ENCODE measurements at places on chromosomes 6 and 20.

GRCh38 chr6:31568537-31568961 lies 3.5 kb upstream of the LTA start:
- peak; percentile 81 for DNase-seq

- DNase-seq, result no peak
These were observed 9.1 kb downstream of the BCL2L1 start for GRCh38 chr20:31713312-31714273.

DNA sequence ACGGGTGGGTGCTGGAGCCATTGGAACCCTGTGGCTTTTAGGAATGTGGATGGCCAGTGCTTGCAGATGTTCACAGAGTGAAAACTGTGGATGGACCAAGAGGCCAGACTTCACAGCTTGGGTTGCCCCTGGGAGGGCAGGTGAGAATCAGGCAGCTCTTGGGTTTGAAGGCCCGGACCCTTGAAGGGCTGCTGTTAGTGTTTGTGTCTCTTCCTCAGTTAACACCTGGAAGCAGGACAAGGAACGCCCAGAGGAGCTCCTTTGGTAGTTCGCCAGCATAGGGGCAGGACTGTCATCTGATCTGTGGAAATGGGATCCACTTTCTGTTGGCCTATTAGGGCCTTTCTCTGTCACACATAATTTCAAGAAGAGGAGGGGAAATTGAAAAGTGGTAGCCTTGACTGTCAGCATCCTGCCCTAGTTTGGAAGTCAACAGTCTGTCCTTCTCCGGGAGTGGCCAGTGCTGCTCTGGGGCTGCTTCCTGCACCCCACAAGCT lies 43.6 kb downstream of the RIOK1 start:
- no peak for DNase-seq

GRCh38 chr20:24340933-24341332 lies 128.5 kb upstream of the SYNDIG1 start:
- no peak for DNase-seq

DNA sequence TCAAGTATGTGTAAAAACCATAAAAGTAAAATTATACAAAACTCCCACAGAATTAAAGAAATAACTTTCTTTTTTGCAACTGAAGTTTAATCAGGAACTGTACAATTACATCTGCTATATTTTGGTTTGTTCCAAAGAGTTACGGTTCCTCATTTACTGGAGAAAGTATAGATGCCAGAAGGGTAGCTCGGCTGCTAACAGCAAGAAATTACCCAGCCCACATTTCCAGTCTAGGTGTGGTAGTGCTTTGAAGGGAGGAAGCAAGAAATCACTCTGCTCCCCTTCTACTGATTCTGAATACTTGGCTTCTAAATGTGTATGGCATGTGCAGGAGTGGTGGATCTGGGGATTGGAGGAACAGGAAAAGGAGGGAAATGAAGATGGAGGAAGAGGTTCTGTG lies 441.3 kb downstream of the CDC5L start:
- no peak for DNase-seq

DNA sequence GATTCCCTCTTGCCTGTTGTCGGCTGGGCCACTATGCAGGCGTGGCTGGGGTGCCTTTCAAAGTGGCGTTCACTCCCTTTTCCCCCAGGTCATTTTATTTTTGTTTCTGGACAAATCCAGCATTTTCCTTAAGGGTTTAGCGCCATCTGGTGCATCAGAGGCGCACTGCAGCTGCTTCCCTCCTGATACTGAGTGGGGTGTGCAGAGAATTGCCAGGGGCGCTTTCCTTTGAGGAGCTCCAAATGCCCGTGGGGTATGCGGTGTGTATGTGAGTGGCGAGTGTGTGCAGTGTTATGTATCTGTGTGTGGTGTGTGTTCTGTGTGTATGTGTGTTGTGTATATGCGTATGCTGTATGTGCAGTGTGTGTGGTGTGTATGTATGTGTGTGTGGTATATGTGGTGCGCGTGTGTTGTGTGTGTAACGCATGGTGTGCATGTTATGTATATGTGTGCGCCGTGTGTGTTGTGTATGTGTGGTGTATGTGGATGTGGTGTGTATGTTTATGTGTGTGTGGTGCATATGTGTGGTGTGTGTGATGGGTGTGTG lies 100.1 kb upstream of the AGPAT4 start:
- DNase-seq, result peak; percentile 70

DNA sequence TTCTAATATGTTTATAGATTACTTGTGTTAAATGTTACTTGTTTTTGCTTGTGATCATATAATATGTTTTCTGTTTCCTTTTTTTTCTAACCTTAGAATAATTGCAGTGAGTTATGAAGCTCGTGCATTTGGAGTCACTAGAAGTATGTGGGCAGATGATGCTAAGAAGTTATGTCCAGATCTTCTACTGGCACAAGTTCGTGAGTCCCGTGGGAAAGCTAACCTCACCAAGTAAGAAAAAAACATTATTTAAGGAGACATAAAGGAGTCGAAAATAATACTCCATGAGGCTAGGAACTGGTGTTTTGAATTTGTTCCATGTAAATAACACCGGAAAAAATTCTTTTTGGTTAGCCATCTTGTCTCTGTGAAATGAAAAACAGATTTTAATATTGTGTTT lies 6.9 kb downstream of the POLH start:
- no peak for DNase-seq

DNA sequence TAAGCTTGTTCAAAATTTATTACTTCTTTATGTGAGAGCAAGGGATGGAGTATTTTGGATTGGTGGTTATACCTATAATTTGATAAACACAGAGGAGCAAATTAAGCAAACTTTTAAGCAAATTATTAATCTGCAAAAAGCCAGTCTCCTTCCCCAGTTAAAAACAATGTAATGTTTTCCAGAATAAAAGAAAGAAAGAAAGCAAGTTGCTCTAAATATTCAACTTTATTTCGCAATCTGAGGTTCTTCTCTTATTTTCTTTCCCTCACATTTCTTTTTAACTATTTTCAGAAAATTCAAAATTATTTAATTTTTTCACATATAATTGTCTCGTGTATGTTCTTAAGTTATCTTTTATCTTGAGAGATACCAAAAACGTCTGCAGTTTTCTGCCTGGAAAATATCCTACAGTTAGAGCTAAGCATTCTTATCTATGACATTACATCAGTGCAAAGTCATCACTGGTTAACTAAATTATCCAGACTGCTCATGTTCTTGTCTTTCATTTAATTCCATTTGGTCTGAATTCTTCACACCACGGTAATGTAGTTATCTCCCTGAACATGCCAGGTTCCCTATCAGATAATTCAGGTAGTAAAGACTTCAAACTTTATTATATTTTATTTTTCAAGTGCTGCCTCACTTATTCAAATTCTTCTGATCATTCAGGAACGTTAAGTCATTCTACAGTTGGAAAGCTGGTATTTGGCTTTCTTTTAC lies 3.3 kb upstream of the CNKSR3 start:
- DNase-seq, result no peak

GRCh38 chr6:117674503-117674902 lies 766 bp upstream of the NUS1 start:
- no peak for DNase-seq

DNA sequence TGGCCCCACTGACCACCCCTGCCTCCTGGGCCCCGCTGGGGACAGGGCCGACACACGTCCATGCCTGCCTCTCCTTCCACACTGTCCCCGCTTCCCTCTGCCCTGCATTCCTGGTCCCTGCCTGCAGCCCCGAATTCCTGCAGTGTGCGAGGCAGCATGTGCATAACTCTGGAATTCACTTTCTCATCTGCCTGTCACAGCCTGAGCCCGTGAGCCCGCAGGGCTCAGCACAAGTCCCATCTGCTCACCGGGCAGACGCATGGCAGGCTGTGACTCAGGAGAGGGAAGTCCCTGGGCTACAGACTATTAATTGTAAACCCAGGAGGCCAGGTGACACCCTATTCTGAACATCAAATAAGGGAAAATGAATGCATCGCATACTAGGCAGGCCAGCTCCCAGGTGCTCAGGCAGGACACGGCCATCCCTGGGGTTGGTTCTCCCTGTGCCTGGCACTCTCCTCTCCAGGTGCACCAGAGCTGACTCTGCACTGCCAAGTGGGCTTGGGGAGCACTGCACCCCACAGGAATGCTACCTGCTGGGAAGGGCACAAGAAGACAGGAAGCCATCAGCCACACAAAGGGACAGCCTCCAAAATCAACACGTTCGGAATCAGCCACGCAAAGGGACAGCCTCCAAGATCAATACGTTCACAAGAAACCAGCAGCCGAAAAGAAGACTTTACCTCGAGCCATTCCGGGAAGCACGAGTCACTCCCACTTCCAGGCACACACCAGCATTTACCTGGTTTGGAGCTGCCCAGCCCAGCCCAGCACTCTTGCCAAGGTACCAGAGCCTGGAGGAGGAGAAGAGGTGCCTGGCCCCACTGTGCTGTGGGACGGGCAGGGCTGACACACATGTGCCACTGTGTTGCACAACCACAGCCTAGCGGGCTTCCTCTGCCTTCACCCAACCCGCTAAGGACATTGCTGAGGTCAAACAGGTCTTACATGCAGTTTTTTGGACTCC lies 65.9 kb downstream of the DLL1 start:
- DNase-seq, result no peak

- no peak for DNase-seq
These were observed 14.7 kb downstream of the CLDN20 start for GRCh38 chr6:155278319-155279049.

DNA sequence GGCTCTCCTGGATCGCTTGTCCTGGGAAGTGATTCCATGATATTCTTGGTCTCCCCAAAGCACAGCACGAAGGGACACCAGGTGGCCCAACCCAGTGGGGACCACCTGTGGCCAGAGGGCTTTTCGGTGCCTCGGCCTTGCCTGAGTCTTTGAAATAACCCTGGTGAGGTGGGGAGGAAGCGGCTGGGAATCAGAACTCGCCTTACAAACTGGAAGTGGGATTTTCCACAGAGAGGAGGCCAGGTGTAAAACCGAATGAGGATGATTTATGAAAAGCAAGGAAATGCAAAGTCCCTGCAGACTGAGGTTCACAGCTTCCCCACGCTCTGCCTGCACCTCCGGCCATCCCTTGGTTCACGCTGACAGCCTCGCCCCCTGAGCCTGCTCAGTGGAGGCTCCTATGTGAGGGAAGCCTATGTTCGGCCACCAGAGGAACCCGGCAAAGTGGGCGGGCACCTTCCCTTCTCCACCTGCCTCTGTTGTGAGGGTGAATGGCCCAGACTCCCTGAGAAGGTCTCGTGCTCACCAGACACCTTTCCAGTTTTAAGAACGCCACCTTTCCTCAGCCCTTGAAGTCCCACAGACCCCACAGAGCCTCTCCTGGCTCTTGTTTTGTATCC lies 133.8 kb upstream of the CST7 start:
- no peak for DNase-seq

DNA sequence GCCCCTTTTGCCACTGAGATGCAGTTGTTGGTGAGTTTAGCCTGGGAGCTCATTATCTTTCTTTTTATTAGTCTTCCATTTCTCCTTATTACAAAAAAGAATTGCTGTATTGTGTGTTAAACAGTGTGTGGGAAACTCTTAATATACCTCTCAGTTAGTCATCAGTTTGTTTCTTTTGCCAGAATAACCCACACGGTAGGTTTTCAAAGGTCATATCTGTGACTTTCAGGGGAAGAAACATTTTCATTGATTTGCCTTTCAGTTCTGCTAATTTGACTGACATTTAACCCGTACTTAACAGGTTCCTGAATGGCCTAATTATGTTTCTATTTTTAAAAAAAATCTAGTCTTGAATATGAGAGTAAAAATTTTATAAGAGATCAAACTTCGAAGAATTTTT lies 145.3 kb downstream of the KHDC1L start:
- DNase-seq, result no peak

DNA sequence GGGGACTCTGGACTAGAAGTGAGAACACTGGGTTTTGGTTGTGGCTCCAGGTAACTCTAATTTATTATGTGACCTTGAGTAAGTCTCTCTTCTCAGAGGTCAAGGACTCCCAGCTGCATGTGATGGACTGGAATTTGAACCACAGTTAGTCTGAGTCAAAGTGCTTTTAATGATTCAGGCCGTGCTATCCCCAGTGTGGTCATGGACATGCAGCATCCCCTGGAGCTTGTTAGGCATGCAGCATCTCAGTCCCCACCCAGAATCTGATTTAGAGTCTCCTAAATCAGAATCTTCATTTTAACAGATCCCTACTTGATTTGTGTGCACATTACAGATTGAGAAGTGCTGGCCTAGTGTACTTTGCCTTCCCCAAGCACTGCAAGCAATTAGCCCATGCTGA lies 74.2 kb downstream of the TOX2 start:
- DNase-seq, result no peak

GRCh38 chr6:158008864-158009113 lies 27.1 kb downstream of the SYNJ2 start:
- no peak for DNase-seq

GRCh38 chr6:164694386-164694785 lies 615.0 kb downstream of the C6orf118 start:
- no peak for DNase-seq

GRCh38 chr6:147738099-147738498 lies 229.6 kb downstream of the SAMD5 start:
- no peak for DNase-seq
